ENCODE measurements at places on chromosomes 7 and 10.

- DNase-seq: no peak
These were observed 128.0 kb downstream of the MBL2 start for GRCh38 chr10:52644373-52645186.

- no peak for DNase-seq
These were observed 11.5 kb upstream of the UNCX start for GRCh38 chr7:1220977-1221745.

- DNase-seq: no peak
These were observed 169.9 kb upstream of the PPP2R2D start for GRCh38 chr10:131730771-131731497.

DNA sequence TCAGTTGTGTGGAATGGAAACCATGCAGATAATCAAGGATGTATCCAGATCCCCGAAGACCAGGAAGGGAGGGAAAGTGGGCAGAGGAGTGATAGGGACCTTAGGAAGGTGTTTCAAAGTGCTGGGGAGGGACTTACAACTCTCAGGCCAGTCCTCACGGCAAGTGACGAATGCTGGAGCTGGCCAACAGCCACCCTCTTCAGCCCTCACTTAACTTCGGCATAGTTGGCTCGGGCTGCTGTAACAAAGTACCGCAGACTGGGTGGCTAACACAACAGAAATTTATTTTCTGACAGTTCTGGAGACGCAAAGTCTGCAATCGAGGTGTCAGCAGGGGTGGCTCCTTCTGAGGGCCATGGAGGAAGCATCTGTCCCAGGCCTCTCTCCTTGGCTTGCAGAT lies 265.9 kb upstream of the YAE1 start:
- DNase-seq: no peak

DNA sequence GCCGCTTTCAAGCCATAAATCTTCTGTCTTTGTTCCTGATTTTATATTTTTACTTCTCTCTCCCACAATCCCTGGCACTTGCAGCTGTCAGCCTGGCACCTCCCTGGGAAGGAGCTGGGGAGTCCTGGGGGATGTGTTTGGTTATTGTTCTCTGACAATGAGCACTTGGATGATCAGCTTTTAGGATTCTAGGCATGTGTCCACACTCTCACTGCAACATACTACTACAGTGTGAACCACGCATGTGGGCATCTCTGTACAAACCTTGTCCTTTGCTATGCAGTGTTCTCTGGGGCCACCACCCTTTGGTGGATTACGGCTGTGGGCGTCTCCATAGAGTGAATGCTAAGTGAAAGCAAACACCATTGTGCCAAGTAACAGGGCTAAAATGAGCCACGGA lies 168.4 kb upstream of the KMT2E start:
- DNase-seq: no peak

Data from activated CD4-positive, alpha-beta T cell treated with anti-CD3 and anti-CD28 coated beads for 4 hours (primary cell).